Stimulated activated CD4-positive, alpha-beta T cell treated with anti-CD3 and anti-CD28 coated beads, Interleukin-1b, Interleukin-23, amount 100 ng/mL, for 1 hour (primary cell): ENCODE measurements at places on chromosomes 5 and 9.

- DNase-seq: no peak
Observed at GRCh38 chr9:34759432-34760134, 49.6 kb upstream of the CCL21 start.

DNA sequence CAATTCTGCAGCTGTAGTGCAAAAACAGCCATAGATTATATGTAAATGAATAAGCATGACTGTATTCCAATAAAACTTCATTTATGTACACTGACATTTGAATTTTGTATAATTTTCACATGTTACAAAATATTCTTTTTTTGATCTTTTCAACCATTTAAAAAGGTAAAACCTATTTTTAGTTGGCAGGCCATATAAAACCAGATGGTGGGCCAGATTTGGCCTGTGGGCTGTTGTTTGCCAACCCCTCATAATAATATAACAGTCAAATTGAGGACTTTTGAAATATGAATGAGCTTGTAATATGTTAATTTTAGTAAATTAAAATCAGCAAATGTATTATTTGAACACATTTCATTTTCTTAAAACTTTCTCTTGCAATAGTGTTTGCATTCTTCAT is 913.4 kb downstream of the TLE1 start:
- DNase-seq: no peak

DNA sequence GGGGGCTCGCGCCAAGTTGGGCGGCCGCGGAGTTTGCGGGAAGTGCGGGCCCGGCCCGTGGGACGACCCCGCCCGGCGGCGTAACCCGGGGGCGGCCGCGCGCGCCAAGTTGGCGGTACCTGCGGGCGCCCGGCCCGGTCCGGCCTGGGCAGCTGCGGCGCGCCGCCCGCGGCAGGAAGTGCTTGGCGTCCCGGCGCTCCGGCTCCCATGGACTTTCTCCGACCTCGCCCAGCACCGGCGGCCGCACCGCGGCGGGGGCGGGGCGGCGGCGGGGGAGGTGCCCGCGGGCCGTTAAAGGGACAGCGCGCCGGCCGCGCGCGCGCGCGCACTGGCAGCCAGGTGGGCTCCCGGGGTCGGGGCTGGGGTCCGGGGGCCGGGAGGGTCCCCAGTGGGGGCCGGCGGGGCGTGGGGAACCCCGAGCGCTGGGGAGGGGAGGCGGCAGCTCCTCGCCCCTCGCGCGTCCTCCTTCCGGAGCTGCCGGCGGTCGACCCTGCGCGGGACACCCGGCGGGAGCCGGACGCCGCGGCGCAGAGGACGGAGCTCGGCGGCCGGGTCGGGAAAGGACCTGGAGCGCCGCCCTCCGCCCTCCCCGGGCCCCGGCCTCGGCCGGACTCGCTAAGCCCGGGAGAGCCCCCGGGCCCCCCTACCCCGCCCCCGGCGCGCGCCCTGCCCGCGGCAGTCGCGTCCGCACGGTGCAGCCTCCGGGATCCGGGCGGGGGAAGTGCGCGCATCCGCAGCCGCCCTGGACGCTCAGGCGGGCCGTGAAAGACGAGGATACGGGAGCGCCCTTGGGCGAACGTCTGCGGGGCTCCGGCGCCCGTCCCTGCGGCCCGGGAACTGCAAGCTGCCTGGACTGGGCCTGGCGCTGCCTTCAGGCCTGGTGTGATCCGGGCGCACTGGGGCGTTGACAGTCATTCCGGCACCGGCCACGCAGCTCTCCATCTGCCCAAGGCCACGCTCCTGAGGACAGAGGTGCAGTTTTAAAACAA is at the start of gene NACC2:
TSS of gene NACC2 (minus strand) at position 220 of the 989 bp plus-strand sequence. CDS start 44,768 bp downstream, outside the sequence.
- DNase-seq: no peak

- DNase-seq: no peak
Observed at GRCh38 chr9:130421802-130422276, 22.9 kb upstream of the ASS1 start.

DNA sequence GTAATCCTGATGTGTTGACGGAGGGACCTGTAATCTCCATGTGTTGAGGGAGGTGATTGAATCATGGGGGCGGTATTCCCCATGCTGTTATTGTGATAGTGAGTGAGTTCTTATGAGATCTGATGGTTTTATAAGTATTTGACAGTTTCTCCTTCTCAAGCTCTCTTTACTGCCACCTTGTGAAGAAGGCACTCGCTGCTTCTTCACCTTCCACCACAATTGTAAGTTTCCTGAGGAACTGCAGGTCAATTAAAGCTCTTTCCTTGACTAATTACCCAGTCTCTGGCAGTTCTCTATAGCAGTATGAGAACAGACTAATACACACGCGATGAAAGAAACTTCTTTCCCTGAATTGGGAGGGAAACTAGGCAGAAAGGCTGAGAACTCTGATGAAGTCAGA is 141.1 kb upstream of the RAD23B start:
- no peak for DNase-seq

GRCh38 chr5:41951224-41951623 is 26.1 kb downstream of the FBXO4 start:
- no peak for DNase-seq

- no peak for DNase-seq
Observed at GRCh38 chr5:159059722-159060121, 40.0 kb downstream of the EBF1 start.

- no peak for DNase-seq
Observed at GRCh38 chr5:96427824-96428223, 5.2 kb downstream of the PCSK1 start.

DNA sequence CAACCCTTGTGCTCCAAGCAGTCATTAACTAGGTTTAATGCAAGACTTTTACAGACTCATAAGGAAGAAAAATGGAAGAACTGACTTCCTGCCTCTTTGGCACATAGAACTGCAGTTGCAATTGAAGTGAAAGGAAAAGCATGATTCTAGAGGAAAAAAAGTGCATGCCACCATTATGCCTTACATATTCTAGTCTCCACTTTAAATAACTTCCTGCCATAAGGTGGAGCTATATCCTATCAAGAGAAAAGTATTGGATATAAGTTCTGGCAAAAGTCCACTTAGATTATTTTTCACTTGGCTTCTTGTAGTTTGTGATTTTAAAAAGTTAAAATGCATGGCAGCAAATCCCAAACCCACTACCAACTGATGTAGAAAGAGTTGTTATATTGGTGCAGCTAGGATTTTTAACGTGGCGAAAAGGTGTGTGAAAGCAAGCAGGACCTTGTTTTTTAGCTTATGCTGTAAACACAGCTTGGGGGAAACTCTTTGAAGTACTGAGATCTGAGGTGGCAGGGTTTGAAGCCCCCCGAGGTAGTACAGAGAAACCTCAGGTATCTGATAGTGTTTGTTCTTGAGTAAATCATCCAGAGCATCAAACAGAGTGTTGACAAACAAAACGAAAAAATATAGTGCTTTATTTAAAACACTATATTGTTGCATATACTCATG is 117.9 kb downstream of the ANXA1 start:
- no peak for DNase-seq

GRCh38 chr5:145768863-145769262 is 66.3 kb downstream of the PRELID2 start:
- no peak for DNase-seq

- peak; percentile 21 for DNase-seq
Observed at GRCh38 chr9:134025606-134026541, 593 bp downstream of the BRD3OS start.

GRCh38 chr5:12910641-12911040 is 1006.4 kb upstream of the CTNND2 start:
- DNase-seq: no peak

DNA sequence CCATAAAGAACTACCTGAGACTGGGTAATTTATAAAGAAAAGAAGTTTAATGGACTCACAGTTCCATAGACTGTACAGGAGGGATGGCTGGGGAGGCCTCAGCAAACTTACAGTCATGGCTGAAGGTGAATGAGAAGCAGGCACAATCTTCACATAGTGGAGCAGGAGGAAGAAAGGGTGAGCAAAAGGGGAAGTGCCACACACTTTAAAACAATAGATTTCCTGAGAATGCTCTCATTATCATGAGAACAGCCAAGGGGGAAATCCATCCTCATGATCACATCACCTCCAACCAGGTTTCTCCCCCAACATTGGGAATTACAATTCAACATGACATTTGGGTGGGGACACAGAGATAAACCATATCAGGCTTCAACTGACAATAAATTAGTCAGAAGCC is 664.9 kb downstream of the TAF11L14 start:
- no peak for DNase-seq

GRCh38 chr5:175751369-175751768 is 93.5 kb downstream of the HRH2 start:
- no peak for DNase-seq

DNA sequence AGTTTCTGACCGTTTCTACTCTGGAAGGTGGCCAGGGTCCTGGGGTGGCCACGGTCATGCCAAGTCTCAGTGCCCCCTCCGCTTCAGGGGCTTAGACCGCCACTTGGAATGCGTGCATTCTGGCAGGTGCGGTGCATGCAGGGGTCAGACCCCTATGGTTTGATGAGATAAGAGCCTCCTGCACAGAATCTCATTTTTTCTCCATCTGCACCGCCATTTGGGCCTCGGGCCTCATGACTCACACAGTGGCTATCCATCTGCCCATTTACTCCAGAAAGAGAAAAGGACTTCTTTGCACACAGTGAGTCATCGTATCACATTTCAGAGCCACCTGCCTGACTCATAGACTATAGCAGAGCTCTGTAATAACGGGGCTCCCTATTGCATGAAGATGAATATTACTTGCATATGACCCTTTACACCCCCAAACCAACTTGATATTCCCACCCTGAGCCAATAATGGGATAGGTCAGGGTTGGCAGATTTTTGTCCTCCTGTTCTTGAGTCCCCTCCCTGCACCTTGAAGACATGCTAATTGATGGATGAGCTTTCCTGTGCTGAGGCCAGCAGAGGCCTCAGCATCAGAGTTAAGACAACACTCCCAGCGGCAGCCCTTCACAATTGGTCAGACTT is 157.4 kb downstream of the NR3C1 start:
- no peak for DNase-seq

DNA sequence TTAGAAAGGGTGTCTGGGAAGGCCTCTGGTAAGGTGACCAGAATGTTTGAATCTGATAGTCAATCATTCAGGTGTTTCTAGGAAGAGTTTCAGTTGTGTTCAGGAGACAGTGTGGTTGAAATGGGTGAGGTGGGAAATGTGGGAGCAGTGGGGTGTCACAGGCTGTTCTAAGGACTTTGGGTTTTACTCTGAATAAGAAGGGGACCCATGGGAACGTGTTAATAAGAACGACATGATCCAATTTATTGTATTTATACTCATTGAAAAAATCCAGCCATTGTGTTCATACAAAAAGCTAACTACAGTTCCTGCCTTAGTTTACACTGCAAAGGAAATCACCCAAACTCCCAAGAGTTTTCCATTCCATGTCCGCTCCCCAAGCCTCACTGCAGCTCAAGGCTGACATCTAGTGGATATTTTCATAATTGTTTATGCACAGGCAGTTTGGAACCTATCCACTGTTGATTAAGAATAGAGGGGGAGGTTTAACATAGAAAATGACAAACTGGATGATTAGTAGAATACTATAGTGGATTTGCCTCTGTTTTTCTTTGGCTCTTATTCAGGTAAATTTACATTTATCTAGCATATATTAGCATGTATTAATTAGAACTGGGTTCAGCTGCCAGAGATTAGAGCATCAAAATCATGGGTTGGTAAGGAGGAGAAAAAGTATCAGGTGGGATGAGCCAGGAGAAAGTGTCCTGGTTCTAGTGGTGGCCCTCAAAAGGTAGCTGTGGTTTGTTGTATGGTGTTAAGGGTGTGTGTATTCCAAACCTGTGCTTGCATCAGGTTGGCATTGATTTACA is 17.7 kb downstream of the CAVIN4 start:
- DNase-seq: no peak

- no peak for DNase-seq
Observed at GRCh38 chr5:14753292-14753691, 88.8 kb downstream of the OTULIN start.

DNA sequence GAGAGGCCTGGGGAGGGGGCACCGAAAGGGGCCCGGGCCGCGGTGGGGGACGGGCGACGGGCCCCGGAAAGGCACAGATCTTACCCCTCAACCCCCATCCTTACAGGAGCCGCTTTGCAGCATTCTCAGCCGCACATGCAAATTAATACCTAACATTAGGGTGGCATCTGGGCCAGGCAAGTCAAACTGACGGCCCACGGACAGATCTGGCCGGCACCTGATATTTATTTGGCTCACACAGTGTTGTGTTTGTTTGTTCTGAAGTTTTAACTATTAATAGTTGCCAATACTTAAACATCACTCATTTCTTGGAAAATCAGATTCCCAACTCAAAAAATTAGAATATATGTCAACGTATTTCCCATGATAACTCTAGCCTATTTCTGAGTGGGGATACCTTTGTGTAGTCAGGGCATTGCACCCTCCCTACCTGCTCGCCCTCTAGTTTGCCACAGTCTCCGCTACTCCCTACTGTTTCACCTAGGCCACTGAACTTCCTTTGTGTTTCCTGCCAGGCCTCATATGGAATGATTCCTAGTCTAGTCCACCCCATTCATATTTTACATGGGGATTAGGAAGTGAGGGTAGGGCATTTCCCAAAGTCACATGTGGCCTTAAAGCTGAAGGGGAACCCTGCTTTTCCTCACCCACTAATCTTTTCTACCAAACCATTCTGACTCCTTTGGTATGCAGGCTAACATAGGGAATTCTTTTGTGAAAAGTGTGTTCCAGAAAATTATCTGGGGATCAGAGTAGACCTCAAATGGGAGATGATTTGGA is 71.9 kb upstream of the LARP1 start:
- no peak for DNase-seq

DNA sequence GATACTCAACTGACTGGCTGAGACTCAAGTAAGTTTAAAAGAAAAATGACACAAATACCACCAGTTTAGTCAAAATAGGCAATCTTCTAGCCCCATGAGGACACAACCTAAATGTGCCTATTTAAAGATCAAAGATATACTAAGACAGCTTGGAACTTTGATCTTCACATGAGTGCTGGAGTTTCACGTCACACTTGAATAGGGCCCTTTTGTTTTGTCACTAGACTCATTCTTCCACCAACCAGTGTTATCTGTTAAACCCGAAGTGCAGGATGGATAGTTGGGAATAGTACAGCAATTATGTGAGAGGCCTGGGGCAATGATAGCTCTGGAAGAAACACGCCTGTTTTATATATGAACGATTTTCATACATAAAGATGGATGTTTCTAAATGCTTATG is 792.8 kb upstream of the NUDT12 start:
- DNase-seq: no peak

DNA sequence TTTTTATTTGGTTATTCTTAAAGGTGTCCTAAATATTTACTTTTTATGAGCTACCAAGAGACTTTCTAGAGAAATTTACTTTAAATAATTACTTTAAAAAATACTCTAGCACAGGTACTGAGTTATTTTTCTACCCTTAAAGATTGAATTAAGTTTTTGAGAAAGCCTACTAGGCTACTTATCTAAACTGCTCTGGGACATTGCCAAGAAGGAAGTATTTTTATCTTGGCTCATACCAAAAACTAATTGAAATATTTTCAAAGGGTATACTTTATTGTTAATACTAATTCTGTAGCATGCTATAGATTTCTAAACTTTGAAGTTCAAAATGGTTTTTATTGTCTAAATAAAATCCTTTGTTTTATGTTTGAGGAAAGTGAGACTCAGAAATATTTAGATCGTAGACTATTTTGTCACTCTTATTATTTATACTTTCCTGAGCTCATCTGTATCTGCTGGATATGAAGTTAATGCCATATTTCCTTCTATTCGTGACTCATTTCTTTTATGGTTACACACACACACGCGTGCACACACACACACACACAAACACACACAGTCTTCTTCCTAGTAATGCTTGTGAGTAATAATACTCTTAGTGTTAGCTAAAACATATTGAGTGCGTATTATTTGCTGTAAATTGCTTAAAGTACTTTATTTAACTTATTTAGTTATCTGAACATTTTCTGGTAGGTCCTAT is 89.5 kb downstream of the MAN2A1 start:
- DNase-seq: no peak

- no peak for DNase-seq
Observed at GRCh38 chr5:119470105-119470763, 17.9 kb downstream of the HSD17B4 start.

GRCh38 chr9:121622387-121623203 is 28.8 kb upstream of the DAB2IP start:
- no peak for DNase-seq
